ENCODE measurements at places on chromosomes 7 and 10.

DNA sequence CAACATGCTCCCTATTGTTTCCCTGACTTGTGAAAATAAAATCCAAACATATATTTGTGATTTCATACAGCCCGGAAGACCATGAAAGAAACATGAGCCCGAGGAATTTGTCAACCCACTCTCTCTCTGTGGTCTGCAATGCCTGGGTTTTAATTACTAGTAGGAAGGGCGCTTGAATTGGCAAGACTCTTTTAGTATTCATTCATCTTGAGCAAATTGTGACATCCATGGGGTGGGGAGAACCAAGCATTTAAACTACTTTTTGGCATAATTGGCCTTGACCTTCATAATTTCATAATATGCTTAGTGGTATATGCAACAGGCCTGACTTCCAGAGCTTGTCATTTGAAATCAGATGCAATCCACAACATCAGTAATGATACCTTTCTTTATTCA is 142.4 kb upstream of the BMPER start:
- DNase-seq: no peak

- no peak for DNase-seq
Measured at GRCh38 chr7:92788559-92789183, 47.7 kb downstream of the CDK6 start.

DNA sequence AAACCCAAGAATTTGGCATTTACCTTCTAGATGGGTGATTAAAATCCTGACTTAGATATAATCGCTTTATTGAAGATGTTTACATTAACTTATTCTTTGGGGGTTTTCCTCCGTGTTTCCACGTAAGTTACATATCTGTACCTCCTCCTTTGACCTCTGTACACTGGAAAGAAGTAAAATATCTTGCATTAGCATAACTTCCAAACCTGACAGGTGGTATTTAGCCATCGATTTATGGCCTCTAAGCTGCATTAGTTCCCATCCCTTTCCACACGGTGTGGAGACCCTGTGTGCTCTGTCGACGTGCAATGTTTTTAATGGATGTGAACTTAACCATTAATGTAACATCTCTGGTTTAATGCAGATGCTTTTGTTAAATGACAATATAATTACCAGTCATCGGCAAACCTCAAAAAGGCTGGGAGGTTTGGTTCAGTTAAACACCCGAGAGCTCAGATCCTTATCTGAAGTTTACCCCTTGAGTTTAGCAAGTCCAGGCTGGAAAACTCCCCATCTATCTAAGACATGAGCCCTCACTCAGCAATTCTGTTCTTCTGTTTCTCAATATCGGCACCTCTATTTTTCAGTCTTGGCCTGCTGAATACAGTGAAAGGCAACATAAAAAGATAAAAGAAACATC is 295.2 kb downstream of the GATA3 start:
- no peak for DNase-seq

DNA sequence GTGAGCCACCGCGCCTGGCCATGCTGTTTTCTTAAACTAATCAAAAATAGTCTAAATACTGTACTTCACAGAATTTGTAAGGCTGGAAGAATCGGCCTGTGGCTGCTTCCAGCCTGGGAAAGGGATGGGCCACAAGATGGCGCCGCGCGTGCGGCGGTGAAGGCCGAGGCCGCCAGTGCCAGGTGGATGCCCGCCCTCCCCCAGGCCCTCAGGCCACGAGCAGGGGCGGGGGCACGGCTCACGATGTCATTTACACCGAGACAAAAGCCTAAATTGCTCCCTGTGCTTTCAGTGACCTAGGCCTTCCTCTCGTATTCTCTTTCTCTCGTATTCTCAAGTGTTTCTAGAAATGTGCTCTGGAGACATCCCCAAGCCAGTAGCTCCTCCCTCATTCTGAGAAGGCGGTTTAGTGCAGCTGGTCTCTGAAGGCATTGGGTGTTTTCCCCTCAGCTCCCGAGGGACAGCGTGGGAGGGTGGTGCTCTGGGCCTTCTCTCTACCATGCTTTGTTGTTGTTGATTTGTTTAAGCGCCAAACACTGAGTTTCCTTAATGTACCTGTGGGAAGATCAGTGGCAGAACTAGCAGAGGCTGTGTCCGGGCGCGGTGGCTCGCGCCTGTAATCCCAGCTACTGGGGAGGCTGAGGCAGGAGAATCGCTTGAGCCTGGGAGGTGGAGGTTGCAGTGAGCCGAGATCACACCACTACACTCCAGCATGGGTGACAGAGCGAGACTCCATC is 68.4 kb downstream of the CDC123 start:
- DNase-seq: peak; percentile 64

- no peak for DNase-seq
Measured at GRCh38 chr7:95106401-95106800, 199.0 kb downstream of the PPP1R9A start.

DNA sequence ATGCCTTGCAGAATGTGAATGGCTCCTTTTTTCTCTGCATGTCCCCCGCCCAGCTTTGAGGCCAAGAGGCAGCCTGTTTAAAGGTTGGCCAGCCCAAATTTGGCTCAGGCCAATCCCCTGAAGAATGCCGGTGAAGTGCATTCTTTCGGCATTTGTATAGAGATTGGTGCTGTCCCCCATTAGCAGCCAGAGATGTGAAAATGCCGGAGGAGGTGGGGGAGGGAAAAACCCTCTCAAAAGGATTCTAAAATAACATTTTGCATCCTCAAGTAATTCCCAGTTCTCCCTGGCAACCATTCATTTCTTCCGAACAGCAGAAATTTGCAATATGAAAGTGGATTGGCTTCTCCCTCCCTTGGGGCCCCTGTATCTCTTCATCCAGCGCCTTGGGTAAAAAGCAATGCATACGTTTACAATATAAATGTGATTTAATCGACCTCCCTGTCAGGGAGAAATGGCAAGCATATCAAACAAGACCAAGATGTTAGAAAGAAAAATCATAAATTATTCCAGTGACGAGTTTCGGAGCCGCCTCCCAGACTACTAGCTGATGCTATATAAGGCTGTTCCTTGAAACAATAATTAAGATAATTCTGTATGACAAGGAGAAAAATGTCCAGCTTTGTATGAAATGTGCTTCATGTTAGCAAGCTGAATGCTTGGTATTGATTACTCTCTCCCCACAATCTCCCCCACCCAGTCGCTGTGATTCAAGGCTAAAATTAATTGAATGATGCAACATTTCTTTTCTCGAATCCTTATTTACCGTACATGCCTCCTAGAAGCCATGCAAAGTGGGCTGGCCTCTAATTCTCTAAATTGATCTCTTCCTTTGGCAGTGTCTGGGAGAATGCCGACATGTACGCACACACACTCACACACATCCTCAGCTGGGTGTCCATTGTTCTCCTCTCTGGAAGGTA is 323.7 kb downstream of the RPS24 start:
- no peak for DNase-seq

DNA sequence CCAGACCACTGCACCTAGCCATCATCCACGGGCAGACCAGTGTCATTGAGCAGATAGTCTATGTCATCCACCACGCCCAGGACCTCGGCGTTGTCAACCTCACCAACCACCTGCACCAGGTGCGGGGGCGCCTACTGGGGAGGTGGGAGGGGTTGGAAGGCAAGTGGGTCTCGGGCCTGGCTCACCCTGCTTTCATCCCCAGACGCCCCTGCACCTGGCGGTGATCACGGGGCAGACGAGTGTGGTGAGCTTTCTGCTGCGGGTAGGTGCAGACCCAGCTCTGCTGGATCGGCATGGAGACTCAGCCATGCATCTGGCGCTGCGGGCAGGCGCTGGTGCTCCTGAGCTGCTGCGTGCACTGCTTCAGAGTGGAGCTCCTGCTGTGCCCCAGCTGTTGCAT is 4.6 kb downstream of the NFKB2 start:
- no peak for DNase-seq

- DNase-seq: peak; percentile 36
Measured at GRCh38 chr7:115009736-115010440, 88.0 kb downstream of the MDFIC start.

DNA sequence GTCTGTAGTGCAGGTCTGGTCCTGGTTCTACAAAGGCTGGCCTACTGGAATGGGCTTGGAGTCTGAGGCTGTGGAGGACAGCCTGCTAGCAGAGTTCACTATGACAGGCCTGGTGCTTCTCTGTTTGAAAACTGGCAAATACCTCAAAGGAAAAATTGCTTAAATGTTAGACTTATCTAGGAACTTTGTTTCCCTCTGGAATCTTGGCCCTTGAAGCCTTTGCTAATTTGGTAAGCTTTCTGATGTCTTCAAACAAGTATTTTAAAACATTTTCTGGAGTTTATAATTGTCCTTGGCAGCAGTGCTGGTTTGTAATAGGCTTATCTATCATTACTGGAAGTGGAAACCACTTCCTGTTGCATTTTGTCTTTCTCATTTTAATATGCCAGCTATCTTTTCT is 139.7 kb downstream of the TMEM26 start:
- DNase-seq: peak; percentile 87

DNA sequence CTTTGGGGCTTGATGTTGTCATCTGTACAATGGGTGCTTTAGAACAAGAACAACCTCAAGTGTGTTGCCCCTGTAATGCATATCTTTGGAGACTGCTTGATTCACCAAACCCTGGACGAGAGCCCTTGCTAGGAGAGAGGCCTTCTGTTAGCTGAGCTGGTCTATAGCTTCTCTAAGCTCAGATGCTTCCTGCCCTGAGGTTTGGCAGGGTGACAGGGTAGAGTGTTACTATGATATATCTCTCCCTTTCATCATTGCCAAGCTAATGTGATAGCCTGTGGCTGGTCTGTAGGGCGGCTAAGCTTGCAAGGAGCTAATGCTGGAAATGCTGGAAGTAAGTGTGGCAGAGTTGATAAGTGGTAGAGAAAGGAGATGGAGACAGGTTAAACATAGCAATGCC is 364.1 kb downstream of the RPS24 start:
- peak; percentile 21 for DNase-seq

DNA sequence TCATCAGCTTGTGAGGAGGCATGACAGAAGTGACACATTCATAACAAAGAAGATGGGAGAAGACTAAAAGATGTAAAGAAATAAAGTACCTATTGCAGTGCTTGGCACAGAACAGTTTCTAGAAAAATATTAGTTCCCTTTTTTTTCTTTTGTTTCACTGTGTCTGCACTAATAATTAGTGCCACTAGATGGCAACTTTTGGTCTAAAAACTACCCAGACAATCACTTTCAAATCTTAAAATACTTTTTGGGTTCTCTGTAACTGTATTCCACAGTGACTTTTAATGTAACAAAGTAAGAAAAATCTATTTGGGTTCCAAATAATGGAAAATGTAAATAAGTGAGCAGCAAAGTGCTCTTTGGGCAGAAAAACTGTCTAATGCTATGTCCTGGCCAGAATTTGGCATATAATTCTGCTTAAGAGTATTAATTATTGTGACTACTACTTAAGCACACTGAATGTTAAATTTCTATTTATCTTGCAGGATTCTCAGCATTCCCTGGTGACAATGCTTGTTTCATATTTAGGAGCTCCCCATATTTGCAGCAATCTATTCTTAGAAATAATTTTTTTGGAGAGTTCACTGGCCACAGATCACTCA is 134.8 kb upstream of the KIF5B start:
- DNase-seq: no peak

DNA sequence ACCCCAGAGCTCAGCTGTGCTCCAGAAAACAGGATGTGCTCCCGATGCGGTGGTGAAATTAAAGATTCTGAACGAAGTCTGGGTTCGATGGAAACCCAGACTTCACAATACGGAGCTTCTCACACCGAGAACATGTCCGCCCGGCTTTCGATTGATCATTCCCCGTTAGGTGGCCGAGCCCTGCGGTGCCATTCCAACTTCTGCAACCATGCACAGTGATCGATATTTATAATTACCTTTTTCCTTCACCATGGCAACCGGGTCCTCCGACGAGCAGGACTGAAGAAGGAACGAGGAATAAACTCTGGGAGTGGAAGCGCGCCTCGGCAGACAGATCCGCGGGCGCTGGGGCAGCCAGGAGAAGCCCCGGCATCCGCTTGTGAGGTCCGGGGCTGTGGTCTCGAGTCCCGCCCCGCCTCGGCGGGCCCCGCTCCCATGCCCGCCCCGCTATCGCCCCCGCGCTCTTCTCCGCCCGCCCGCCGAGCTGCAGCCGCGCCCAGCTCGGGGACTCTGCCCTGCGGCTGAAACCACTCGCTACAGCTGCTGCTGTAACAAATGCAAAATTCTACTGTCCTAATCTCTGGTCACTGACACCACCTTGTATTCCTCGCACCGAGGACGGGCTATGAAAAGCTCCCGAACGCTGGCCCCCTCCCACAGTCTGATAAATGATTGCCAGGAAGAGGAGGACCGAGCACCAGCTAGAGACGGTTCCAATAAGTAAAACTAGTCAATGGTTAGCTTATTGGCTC is 26.2 kb downstream of the ABLIM1 start:
- DNase-seq: no peak

- no peak for DNase-seq
Measured at GRCh38 chr7:84589012-84589411, 394.4 kb upstream of the SEMA3A start.

DNA sequence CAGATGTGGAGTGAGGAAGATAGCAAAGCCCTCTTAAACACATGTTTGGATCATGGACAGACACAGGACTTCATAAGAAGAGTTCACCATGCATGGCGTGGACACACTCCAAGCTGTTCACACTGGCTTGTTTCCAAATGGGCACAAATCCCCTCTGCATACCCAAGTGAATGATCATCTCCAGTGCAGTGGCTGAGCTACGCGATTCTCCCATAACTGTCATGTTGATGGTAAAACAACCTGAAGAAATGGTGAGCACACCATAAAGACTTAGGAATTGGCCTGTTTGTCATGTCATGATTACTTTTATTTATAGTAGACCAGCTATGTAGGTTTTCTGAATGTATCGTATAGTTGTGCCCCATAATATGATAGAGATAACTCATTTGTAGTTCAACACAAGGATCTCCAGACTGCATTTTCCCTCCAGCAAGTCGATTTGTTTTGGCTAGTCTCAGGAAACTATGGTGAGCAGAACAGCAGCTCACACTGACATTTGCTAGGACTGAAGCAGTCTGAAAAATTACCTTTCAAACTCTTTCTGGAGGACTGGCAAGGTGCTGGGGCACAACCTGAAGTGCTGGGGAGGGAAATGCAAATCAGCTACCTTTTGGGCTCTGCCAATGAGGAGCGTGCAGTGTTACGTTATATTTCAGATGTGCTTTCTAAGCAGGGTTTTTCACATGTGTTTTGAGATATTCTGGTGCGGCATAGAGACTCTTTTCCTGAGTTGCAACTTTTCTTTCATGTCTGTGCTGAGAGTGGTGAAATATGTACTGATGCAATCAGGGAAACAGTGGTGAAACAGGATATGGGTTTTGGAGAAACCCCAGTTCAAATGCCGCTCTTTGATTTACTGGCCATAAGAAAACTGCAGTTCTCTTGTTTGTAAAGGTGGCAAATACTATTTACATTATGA is 629.6 kb upstream of the DPP6 start:
- no peak for DNase-seq

DNA sequence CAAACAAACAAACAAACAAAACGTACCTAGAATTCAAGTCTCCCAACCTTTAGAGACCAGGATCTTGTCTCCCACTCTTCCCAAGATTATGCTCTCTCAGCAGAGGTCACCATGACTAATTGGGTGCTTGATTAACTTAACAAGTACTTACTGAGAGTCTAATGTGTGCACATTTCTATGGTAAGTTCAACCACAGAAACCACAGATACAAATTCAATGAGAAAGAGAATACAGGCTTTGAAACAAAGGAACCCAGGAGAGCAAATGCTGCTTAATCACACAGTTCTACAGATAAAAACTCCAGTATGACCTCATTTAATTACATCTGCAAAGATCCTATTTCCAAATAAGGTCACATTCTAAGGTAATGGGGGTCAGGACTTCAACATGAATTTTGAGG is 142.8 kb downstream of the DNAJC1 start:
- peak; percentile 92 for DNase-seq
